ENCODE measurements at places on chromosomes 3 and 15.

GRCh38 chr3:61600195-61600594 lies 38.8 kb downstream of the PTPRG start:
- no peak for DNase-seq

- DNase-seq = no peak
Observed at GRCh38 chr3:72332689-72333088, 515.6 kb downstream of the SHQ1 start.

GRCh38 chr3:82030916-82031315 lies 269.5 kb upstream of the GBE1 start:
- DNase-seq = no peak

DNA sequence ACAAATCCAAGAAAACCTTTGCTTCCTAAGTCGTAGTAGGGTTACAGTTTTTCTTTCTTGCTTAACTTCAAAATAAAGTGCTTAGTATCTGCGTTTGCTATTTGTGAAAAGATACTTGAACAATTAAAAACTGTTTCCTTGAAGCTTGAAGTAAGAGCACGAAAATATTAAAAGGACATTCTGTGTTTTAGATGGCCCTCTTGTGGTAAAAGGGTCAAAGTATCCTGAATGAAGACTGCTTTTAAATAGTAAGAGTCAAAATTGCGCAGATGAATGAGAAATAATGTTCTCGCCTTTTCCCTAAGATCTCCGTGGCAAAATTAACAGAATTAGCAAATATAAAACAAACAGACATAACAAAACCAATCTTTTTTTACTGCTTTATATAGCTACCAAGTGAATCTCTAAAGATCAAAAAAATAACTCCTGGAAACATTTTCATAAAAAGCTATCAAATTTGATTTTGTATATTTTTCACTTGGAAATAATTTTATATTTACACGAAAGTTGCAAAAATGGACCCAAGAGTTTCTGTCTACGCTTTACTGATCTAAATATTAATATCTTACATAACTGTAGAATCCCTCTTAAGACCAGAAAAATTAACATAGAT lies 175.4 kb downstream of the MBNL1 start:
- no peak for DNase-seq

DNA sequence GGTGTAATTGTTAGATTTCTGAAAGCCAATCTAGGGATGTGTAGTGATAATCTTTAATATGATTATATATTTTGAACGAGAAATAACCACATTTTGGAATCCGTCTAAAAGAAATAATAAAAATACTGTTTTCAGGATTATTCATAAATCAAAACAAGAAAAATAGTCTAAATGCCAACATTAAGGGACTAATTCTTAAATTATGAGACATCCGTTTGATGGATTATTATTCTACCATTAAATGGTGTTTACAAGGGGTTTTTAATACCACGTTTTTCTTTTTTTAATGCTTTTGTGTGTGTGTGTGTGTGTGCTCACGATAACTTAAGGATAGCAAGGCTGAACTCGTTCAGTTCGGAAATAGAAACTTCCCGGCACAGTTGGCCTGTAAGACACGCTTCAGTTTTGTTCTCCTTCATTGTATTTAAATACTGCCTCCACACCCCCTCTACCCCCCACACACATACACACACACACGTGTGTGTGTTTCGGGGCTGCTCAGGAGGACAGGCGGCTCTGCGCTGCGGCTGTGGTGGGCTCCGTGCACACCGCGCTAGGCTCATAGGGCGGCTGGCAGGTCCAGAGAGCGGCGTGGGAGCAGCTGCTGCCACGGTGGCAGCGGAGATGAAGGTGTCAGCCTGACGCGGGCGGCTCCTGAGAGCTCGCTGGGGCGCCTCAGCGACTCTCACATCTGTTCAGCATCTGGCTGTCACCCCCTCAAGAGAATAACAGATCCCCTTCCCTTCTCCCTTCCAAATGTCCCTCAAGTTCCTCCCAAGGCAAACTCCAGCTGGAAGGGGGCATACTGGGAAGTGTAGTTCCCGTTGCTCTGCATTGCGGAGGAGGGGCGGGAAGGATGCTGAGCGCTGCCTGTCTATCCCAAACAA lies 23.0 kb upstream of the ANP32A start:
- DNase-seq = peak; percentile 17

All from activated T-cell treated with anti-CD3 and anti-CD28 coated beads for 1 hour (primary cell).